ENCODE measurements at places on chromosomes 6 and 20.

- no peak for DNase-seq
These were observed 26.6 kb upstream of the PI16 start for GRCh38 chr6:36927691-36928546.

- DNase-seq, result no peak
These were observed 52.4 kb downstream of the ANKRD6 start for GRCh38 chr6:89485320-89485719.

DNA sequence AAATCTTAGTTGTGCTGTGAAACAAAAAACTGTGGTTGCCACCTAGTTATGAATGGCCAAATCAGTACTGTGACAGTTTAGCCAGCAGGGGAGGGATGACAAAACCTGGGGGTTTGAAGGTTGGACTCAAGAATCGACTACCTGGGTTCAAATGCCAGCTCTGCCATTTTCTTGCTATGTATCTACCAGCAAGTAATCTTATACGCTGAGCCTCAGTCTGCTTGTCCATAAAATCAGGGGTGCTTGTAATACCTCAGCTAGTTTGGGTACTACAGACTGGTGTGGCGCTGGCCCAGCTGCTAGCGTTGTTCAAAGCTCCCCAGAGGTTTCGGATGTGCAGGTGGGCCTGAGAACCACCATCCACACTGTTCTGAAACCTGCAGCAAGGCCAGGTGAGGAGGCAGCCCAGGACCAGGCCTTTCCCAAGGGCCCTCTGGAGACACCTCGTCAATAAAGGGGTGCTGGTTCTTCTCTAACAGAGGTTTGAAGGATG, 40.4 kb downstream of the TRAM2 start:
- DNase-seq, result no peak

- DNase-seq, result no peak
These were observed 41.8 kb upstream of the SAYSD1 start for GRCh38 chr6:39156801-39157200.

- no peak for DNase-seq
These were observed 347.7 kb downstream of the PRKN start for GRCh38 chr6:162379757-162380409.

GRCh38 chr6:88679841-88680240, 283.6 kb downstream of the RNGTT start:
- no peak for DNase-seq

- no peak for DNase-seq
These were observed 1009.3 kb downstream of the GRIK2 start for GRCh38 chr6:102402635-102403329.

DNA sequence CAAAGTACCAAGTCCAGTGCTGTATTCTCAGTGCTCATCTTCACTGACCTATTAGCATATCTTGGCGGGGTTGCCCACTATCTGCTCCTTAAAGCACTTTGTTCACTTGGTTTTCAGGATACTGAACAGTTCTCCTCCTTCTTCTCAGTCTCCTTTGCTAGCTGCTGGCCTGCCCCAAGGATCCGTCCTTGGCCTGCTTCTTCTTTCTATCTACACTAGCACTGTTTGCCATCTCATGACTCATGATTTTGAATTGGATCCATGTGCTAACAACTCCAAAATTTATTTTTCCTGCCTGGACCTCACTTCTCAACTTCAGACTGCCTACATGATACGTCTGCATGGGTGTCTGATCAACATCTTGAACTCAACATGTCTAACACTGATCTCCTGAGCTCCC, 15.5 kb downstream of the TPD52L1 start:
- no peak for DNase-seq

DNA sequence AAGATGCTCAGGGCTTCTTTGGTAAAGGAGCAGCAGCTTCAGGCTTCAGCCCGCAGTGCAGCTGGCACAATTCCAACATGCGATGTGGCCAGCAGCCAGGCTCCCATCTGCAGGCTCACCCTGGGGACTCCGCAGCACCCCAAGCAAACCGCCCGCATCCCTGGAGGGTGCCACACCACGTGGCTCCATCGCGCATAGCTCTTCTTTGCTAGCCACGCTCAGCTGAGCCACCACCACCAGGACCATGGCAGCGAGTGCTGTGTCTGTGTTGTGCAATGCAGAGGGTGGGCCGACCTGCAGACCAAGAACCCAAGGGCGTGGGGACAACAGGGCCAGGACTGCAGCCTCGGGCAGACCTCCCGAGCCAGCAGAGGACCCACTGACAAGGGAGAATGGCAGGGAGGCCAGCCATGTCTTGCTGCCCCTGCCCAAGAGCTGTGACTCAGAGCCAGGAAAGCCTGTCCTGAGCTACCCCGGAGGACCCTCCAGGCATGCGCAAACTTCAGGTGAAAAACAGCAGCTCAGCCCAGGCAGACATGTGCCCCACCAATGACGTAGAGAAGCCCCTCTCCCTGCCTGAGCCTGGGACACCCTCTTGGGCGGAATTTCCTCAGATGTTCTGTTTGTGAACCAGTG, 87.8 kb downstream of the GINS1 start:
- no peak for DNase-seq

DNA sequence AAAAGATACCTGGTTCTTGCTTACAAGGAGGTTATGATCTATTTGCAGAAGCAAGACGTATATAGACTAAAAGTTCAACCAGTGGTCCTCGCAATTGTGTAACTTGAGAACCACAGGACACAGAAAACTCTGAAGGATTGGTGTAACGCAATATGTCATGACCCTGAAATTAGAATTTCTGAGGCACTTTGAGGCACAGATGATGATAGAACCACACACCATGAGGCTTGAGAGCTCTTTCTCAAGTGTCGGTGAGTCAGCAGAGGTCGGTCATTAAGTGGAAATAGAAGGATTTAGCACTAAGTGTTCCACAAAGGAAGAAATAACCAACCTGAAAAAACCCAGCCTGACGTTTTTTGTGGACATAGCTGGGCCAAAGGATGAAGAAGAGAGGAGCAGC, 15.3 kb upstream of the CCN2 start:
- DNase-seq, result no peak

DNA sequence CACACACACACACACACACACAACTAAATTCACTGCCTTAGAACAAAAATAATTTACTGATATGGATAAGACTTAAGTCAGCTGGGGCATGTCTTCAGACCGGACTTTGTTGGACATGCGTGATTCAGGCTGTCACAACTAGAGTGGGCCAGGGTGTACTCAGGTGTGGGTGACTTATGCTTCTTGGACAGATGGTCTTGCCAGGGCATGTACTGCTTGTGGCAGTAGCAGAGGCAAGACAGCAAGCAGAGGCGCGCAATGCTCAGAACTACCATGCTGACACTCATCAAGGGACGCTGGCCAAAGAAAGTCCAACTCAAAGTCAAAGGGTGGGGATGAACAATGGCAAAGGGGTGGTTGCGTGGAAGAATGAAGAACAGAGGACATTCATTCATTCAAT, 437.5 kb downstream of the CBLN4 start:
- no peak for DNase-seq

DNA sequence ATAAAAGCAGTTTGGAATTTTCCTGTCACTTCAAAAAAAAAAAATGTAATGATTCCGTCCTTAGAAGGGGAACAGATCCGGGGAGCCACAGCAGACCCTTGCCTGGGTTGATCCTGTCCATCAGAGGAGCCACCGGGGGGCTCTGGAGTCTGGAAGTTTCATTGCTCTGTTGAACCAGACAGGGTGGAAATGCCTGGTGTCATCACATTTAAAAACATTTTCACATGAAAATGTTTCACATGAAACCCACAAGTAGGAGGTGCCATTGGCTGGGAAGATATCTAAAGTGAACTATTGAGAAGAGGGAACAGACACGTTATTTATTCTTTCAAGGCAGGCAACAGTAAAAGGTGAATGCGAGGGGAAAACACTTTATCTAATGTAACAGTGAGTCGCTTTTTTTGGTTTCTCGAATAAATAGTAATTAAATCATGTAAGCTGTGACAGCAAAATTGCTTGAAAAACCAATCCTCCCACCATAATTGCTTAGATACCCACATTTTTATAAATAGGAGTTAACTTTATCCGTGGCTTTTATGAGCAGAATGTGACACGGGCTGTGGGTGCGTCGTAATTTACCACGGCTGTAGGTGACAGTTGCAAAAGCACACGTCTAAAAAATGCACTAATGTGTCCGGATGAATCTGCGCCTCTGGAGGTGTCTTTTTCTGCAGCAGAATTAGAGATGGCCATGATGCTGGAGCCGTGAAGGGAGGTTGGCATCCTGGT, 323.4 kb downstream of the TAF4 start:
- no peak for DNase-seq

DNA sequence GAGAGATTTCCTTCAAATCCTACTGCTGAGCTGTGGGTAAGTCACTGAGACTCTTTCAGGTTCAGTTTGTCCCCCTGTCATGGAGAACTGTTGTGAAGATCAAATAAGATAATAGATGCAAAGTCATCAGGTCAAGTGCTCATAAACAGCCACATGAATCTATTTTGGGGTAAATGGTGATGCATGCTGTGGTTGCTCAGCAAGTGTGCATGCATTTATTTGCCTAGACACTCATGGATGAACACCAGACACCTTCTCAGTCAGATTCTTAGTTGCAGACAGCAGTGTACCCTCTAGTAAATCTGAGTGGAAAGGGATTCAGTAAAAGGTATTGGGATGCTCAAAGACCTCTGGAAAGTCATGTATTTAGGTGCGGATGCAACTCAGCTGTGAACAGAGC, 168.0 kb upstream of the FOXA2 start:
- no peak for DNase-seq

DNA sequence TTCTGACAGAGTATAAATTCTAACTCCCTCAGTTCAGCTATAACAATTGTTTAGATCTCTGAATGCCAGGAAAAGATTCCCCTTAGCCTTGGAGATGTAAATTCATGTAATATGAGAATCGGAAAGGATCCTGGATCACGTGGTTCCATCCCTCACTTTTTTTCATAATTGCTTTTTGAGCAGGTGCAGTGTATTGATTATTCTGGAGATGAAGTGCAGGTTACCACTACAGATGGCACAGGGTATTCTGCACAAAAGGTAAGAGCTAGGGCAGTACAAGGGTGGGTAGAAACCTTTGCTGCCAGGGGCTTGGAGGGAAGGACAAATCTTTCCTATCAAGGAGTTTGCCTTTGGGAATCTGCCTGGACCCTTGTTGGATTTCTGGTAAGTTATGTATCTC, 52.7 kb downstream of the KDM1B start:
- no peak for DNase-seq

DNA sequence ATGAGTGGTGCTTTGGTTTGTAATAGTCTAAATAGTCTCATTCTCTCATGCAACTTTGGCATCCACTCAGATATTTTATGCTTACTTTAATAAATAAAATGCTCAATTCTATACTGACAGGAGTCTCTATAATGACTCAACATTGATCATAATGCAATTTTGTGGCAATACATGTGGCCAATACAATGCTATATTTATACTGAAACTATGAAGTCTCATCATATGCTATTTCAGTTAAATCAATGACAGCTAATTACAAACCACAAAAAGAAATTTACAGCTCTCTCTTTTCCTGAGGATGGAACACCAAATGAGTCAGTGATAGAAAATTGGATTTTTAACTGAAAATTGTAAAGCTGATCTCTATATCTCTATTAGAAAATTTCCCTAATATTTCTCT, 77.1 kb downstream of the WASF1 start:
- DNase-seq, result no peak

GRCh38 chr6:105545228-105545920, 142.5 kb upstream of the PREP start:
- DNase-seq, result no peak

GRCh38 chr6:30071858-30072257, 3.7 kb downstream of the RNF39 start:
- DNase-seq, result no peak

DNA sequence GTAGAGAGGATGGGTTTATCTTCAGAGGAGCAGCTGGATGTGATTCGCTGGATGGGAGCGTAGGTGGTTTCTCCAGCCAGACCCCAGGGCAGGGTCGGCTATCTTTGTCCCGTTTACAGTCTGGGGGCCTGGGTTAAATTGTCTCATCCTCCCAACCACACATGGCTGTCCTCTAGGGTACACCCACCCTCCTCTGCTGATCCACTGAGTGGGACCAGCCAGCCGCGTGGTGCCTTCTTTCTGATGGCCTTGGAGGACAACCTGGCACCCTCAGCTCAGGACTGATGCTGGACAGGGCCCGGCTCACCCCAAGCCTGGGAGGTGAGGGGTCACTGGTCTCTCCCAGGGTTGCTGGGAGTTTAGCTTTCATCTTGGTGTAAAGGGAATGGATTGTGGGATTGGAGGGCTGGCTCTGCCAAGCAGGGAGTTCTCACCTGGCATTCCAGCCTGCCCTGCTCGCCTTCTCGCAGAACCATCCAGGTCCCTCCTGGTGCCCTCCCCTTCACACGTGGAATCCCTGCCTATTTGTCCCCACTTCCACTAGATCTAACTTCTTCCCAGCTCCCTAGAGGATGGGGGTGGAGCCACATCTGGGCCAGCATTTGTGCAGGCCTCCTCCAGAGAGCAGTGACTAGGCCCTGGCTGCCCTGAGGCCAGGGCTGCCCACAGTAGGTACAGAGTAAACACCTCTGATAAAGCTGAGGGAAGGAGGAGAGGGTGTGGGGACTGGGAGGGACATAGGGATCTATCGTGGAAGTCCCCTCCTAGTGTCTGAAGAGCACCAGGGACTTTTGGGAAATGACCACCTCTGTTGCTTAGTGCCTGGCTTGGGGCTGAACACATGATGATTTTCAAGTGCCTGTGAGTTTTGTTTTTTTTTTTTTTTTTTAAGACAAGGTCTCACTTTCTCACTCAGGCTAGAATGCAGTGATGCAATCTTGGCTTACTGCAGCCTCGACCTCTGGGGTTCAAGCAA, 1.6 kb downstream of the ITPR3 start:
- DNase-seq, result peak; percentile 61

DNA sequence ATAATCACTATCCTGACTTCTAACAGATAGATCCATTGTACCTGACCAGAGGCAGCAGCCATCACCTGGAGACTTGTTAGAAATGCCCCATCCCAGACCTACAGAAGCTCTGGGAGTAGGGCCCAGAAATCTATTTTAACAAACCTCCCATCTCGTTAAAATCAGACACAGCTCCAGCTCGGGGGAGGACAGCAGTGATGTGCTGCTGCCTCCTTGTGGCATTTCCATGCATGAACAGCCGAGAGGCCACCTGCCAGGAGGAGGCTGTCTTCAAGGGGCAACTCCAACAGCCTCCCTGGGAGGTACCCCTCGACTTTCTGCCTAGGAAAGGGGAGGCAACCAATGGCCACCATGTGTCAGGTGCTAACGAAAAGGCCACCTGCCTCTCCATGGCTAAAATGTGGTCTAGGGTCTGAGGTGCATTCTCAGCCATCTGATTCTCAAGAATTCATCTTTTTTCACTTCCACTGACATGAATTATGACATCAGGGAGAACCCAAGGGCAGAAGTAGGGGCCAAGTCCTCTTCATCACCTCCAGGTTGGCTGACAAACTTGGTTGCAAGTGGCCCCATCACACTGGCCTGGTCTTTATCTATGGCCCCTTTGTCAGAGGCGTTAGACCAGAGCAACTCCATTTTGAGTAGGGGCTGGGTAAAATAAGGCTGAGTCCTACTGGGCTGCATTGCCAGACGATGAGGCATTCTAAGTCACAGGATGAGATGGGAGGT, 12.2 kb upstream of the KCNK15 start:
- peak; percentile 74 for DNase-seq

GRCh38 chr6:35797837-35798526, 859 bp upstream of the CLPS start:
- DNase-seq, result no peak

GRCh38 chr20:46963758-46964617, 69.3 kb downstream of the EYA2 start:
- DNase-seq, result no peak
